ENCODE measurements at places on chromosomes 3 and 15.

GRCh38 chr3:172973799-172974198 lies 167.2 kb downstream of the SPATA16 start:
- no peak for DNase-seq

- DNase-seq = no peak
Measured at GRCh38 chr3:171005648-171006047, 20.9 kb downstream of the SLC2A2 start.

DNA sequence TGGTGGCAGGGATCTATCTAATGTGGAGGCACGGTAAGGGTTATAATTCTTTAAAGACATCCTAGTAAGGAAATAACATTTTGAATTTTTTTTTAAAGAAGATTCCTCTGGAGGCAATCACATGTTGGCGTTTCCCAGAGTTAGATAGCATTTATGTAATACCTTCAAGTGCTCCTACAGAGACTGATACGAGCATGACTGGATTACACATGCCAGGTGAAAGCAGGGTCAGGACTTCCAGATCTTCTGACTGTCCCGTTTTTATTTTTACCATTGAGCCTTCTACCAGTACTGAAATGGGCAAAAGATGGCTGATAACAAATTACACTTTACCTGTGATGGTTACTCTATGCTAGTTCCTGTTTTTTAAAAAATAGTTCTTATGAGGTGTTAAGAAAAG lies 13.8 kb downstream of the IL17RB start:
- no peak for DNase-seq

DNA sequence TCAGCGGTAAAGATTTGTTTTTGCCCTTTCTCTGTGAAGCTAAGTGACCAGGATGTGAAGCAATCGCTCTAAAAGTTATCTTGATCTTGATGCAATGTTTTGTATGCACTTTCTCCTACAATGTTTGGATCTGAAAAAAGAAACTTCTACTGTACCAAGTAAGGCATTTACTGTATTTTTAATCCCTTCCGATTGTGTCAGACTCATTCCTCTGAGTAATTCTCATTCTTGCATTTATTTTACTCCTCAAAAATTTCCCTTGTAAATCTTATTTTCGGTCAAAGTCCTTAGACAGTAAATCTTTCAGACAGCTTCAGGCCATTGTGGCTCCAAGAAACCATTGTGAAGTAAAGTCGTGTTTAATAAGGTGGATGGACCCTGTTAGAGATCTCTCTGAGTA lies 141.9 kb downstream of the TP63 start:
- no peak for DNase-seq

- DNase-seq = no peak
Measured at GRCh38 chr15:72961346-72961745, 90.9 kb upstream of the NEO1 start.

DNA sequence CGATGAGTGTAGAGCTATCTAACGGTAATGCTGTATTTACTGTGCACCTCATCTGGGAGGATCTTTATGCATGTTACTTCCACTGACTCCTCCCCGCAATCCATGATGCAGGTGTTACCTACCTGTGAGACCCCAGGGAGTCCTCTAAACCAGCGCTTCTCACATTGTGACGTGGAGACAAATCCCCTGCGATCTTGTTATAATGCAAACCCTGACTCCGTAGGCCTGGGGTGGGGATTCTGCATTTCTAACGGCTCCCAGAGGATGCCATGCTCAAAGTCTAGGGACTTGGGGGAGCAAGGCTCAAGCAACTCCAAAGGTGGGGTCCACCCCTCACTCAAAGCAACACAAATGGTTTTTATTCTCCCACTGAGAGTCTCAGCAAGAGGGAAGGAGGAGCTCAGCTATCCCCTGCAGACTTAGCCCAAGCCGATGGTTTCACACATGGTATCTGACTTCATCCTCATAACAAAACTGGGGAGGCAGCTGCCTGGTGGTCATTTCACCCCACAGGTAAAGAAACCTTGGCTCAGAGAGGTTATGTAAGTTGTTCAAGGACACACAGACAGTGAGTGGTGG lies 63.6 kb downstream of the PCSK6 start:
- DNase-seq = no peak

GRCh38 chr15:45715528-45715927 lies 80.7 kb downstream of the SQOR start:
- no peak for DNase-seq

- DNase-seq = no peak
Measured at GRCh38 chr3:179646177-179646576, 6.7 kb upstream of the USP13 start.

DNA sequence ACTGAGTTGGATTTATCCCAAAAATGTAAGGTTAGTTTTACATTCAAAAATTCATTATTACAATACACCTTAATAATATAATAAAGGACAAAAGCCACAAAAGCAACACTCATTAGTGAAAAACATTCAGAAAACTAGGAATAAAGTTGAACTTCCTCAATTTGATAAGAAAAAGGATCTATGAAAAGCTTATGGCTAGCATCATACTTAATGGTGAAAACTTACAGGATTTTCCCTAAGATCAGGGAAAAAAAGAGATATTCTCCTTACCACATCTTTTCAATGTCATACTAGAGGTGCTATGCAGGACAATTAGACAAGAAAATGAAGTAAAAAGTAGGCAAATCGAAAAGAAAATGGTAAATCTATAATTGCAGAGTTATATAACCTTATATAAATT lies 279.9 kb downstream of the CGGBP1 start:
- DNase-seq = no peak

GRCh38 chr15:42891569-42891968 lies 29.0 kb downstream of the TTBK2 start:
- no peak for DNase-seq

DNA sequence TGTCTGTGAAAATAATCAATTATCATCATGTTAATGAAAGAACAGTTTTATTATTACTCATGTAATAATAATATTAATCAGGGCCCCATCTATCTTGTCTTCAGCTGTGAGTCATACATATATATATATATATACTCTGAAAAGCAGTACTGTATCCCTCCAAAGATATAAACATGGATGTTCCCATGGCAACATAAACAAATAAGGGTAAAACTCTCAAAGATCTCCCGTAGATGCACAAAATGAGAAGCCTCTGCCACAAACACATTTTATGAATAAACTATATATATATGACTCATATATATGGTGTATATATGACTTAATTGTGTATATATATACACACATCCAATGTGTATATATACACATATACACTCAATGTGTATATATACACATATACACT lies 163.8 kb upstream of the ARHGEF26 start:
- DNase-seq = no peak

DNA sequence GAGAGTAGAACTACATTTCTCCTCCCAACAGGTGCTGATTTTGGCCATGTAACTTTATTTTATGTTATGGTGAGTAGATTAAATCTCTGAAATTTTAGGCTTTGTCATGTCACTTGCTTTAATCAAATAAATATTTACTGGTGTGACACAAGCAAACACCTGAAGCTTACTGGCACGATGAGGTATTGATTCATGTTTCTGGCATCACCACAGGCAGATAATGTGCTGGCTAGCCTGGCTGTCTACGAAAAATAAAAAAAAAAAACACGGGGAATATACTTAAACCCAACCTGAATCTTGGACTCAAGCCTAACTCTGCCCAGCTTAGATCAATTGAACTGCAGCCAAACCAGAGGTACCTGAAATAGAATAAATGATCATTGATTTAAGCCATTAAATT lies 65.6 kb upstream of the CADM2 start:
- DNase-seq = no peak

- no peak for DNase-seq
Measured at GRCh38 chr3:152241142-152242017, 27.3 kb upstream of the MBNL1 start.

DNA sequence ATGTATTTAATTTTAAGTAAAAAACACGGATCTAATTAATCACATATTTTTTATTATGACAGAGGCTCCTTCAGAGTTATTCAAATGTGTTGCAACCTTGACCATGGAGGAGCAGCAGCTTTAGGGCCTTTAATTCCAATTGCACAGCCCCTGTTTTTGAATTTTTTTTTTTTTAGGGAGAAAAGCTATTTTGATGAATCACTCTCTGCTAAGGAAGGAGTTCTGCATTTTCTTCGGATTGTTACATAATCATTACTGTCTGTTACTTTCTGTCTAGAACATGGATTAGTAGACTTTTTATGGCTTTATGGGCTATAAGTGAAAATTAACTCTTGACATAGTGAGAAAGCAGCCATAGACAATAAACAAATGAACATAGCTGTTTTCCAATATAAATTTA lies 90.8 kb downstream of the MCTP2 start:
- no peak for DNase-seq

DNA sequence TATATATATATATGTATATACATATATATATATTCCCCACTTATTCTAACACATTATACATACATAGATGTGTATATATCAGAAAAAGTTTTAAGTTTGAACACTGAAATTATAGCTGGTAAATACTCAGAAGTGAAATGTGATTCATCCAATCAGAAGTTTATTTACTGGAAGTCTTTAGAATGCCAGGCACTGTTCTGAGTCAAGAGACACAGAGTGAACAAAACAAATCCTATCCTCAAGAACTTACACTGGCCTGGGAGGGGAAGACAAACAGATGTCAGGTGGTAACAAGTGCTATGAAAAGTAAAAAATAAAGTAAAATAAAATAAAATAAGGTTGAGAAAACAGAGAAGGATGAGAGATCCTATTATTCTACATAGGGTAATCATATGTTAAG lies 13.4 kb downstream of the DHX36 start:
- no peak for DNase-seq

- no peak for DNase-seq
Measured at GRCh38 chr3:186060222-186060621, 48.7 kb downstream of the ETV5 start.

DNA sequence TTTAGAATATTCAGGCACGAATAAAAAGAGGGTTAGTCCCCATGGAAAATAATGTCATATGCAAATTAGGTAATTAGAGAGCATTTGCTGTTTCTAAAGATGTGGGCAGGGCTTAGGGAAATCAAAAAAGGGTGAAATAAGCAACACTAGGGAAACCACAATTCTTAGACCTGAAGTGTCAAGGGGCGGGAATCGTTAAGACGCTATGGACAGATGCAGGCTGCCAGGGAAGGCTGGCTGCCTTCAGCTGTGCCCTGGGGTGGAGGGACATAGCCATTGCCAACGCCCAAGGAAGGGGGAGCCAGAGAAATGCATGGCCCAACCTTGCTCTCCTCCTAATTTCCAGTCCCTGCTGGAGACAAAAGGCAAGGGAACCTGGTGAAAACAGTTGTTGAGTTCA lies 141.7 kb upstream of the PROK2 start:
- no peak for DNase-seq

DNA sequence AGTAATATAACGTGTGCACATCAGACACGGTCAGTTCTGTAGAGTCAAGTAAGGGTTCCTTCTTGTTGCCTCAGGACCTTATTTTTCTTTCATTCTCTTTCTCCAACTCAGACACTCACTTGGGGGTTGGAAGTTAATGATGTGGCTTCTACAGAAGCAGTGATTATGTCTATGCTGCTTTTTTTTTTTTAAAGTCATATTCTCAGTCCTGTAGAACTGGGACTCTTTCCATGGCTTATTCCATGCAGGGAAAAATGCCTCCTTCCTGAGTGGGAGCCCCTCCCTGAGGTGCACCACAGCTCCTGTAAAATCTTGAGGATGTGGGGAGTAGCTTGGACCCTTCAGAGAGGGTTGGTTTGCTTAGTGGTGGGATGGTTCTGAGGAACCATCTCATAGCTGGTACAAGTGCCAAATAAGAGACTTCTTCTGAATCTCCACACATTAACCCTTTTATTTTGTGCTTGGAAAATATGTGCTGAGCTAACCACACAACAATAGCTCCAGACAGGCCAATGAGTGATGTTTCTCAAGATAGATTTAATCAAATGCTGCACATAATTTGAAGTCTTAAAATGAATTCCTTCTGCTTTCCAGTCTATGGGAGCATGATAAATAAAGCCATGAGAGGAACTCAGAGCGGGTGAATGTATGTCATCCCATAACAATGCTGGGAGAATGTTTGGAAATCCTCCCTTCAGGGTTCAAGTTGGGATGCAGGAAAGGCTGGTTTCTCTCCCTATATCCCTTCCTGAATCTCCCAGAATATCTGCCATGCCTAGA lies 23.3 kb upstream of the FSTL1 start:
- no peak for DNase-seq

DNA sequence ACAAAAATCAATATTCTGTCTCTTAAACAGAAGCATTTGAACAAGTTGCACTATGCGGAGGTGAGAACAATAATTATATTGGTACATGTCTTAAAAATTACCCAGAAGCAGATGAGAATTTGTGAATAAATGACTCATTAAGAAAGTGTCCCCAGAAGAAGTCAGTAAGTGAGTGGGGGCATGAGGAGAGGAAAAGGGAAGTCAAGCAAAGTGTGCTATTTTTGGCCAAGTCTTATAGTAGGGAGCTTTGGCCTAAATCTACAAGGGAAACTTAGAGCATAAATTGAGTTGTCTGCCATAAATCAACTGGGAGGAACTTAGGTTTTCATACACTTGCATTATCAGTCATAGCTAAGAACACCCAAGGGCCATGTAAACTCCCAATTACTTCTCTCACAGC lies 86.9 kb upstream of the SATB1 start:
- DNase-seq = no peak

DNA sequence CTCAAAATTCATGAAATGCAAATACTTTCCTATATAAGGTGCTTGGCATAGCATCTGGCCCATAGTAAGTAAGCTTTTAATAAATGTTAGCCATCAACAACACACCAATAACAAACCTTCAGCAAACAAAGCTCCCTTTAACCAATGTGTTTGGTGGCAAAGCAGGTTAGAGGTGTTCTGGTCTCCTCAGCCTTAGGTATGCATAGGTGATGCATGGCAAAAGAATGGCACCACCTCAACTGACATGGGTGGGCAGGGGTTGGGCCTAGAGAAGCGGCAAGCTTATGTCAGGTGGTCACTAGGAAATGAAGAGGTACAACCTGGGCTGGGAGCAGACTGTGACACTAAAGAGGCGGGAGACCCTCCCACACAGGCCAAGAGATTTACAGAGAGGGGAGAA lies 38.2 kb downstream of the MRPS11 start:
- no peak for DNase-seq

DNA sequence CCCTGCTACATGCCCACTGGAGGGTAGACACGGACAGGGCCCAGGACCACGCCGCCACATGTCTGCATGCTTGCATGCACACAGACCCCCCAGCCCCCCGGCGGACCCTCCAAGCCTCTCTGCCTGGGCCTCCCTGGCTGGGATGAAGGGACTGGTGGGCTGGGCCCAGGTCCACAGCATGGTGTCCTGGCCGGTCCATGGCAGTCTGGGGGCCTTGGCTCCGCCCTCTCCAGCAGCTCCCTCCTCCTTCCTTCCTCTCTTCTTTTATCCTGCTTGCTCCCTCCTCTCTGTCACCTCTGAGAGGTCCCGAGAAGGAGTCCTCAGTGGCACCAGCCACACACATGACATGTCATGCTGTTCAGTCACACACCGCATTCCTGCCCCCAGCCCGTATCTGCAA lies 24.5 kb downstream of the DUSP7 start:
- no peak for DNase-seq

- DNase-seq = no peak
Measured at GRCh38 chr3:114093016-114093380, 36.5 kb downstream of the QTRT2 start.
